ENCODE measurements at places on chromosomes 12 and 14.

- DNase-seq: no peak
These were observed 5.1 kb downstream of the IRAK3 start for GRCh38 chr12:66194122-66194521.

GRCh38 chr12:65860600-65860999, 36.3 kb downstream of the HMGA2 start:
- DNase-seq: no peak

DNA sequence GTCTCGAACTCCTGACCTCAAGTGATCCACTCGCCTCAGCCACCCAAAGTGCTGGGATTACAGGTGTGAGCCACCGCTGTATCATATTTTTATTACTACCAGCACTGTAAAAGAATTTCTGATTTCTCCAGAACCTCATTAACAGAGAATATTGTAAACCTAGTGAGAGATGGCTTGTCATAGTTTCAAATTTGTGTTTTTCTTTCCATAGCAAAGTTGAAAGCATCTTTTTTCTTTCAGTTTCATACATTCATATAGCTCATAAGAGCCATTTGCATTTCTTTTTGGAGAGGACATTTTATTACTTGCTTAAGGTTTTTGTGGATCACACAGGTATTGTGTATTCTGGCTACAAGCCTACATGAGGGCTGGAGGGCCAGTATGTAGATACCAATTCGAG, 58.0 kb downstream of the MIS18BP1 start:
- DNase-seq: no peak

GRCh38 chr14:60349663-60350365, 100.8 kb downstream of the PPM1A start:
- DNase-seq: peak; percentile 16

DNA sequence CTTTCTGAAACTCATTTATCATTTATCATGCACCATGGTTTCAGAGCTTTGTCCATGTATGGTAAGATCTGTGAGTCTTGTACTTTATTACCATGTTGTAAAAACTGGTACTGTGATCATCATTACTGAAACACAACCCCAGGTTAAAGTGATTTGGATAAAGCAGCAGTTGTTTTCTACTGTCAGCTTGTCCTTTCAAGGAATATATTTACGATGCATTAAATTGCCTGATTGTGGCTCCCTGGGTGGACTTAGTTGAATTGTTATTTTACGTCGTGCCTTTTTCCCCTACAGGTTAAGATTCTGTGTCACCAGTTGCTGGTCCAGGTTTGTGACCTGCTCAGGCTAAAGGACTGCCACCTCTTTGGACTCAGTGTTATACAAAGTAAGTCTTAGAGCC, 46.1 kb downstream of the FRMD6 start:
- no peak for DNase-seq

DNA sequence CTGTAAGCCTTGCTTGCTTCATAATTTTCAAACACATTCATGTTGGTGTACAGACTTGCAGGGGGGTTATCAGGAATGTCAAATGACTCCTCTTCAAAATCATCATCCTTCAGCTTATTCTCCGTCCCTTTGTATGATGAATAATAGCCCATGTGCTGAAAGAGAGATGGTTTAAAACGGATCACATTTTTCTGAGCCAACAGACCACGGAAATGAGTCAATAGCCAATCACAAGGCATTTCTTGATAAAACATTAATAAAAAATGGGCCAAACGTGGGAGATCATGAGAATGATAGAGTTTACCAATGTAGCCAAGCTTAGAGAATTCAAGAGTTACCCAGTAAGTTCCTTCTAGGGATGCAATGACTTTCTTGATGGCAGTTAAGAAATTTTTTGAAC, 105.5 kb downstream of the NTS start:
- DNase-seq: no peak

- no peak for DNase-seq
These were observed 66.5 kb downstream of the SLC25A47 start for GRCh38 chr14:100389497-100390104.

DNA sequence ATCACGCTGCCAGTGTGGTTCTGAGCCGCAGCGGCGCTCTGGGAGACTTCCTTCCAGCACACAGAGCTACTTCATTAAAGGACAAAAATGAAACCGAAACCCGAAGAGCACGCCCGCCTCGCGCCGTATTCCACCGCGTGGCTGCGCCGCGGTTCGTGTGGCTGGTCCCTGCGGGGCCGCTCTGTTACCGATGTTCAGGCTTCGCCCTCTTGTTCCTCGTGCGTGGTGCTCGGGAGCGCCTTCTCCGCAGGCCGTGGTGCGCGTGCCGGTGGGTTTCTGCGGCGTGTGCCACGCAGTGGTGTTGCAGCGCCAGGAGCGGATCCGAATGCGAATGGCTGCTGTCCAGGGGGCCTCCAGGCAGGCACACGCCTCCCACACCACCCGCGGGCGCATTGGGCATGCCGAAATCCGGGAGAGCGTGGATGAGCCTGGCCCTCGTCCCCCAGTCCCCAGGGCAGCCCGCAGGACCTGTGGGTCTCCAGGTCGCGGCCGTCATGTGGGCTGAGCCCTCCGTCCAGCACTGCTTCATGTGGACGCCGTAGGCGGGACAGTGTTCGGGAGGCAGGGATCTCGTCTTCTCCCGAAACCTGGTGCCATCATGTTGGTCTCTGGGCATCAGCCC, 91.2 kb downstream of the ADGRD1 start:
- DNase-seq: no peak

DNA sequence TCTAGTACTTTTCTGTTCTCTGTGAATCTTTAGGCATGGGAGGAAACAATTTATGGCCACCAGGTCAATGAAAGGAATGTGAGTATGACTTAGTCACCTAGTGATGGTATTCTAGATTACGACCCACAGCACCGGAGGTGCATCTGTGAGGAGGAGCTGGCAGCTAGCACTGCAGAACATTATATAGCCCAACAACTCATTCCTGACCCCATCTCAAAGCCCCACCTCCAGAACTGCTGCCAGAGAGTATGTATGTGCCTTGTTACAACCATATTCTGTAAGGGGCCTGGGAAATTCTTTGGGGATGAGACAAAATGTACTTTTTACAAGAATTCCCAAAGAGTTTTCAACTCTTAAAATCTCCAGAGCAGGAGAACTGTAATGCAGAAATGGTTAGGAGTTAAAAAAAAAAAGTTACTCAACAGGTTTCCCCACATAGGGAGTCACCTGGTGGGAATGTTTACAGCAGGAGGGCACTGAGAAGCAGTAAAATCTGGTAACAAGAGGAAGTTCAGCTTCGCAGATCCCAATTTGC, 34.9 kb upstream of the CERS5 start:
- DNase-seq: no peak

DNA sequence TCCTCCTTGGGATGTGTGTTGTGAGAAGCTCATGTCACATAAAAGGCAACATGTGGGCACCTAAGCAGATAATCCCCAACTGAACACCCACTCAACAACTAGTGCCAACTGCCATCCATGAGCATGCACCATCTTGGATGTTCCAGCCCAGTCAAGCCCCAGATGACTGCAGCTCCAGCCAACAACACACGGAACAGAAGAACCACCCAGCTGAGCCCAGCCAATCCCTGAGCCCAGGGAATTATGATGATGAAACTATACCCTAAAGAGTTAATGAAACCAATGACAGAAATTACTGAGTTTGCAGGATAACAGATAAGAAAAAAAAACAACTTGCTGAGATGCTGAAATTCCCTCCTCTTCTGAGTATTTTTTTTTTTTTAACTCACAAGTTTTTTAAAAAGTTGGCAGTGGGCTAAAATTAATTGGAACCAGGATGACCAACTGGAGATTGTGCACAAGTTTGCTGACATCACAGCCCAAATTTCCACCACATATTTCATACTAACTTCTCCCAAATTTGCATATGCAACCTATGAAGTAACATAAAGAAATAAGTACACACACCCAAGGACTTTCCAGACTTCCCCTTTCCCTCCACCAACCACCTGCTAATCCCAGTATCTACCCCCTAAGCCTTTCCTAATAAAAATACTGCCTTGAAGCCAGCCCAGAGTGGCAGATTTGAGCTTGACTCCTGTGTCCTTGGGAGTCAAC, 124.5 kb downstream of the KSR2 start:
- DNase-seq: no peak

- no peak for DNase-seq
These were observed 11.0 kb downstream of the CBLN3 start for GRCh38 chr14:24418492-24418873.

DNA sequence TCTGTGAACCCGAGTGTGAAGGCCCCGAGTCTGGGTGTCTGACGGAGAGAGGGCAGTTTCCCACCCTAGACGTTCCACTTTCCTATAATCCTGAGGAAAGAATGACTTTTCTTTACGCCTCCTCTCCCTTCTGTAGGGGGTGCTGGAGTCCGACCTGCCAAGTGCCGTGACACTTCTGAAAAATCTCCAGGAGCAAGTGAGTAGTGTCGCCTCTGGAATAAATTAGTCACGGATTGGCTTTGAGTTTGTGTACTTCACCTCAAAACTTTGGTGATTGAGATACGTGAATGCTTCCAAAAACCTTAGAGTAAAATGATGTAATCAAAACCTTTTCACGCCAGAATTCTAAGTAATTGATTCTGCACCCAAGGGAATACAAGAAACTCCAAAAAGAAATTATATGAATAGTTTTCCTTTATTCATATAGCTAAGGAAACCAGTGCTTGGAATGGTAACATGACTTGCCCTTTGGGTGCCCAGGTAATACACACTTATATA, 452 bp downstream of the NGDN start:
- peak; percentile 41 for DNase-seq

DNA sequence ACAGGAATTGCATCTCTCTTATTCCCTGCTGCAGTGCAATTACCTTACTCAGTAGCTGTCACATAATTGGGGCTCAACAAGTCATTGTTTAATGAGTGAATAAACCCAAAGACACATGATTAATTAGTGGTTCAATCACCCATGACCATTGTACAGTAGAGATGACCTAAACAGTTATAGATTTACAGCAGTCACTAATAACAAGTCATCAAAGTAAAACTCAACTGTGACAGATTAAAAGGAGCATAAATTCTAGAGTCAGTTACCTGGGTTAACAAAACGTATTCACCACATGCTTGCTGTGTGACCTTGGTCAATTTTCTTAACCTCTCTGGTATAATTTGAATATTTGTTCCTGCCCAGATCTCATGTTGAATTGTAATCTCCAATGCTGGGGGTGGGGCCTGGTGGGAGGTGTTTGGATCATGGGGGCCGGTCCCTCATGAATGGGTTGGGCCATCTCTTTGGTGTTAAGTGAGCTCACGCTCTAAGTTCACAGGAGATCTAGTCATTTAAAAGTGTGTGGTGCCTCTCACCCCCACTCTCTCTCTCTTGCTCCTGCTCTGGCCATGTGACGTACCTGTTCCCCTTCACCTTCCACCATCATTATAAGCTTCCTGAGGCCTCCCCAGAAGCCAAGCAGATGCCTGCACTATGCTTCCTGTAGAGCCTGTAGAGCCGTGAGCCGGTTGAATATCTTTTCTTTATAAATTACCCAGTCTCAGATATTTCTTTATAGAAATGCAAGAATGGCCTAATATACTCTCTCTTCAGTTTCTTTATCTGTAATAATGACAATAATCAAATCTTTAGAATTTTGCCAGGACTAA, 141.9 kb upstream of the PLEKHG7 start:
- no peak for DNase-seq

- no peak for DNase-seq
These were observed 4.3 kb downstream of the KLRC4 start for GRCh38 chr12:10405294-10405693.

DNA sequence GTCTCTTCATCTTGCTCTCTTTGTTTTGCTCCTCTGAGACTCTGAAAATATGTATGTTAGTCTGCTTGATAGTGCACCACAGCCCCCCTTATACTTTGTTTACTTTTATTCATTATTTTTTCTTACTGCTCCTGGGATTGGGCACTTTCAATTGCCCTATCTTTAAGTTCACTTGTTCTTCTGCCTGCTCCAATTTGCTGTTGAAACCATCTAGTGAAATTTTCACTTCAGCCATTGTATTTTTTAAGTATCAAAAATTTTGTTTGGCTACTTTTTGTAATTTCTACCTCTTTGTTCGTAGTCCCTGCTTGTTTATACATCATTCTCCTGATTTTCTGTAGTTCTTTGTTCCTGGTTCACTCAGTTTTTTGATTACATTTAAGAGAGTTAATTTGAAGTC, 223.3 kb downstream of the SLC38A4 start:
- no peak for DNase-seq

DNA sequence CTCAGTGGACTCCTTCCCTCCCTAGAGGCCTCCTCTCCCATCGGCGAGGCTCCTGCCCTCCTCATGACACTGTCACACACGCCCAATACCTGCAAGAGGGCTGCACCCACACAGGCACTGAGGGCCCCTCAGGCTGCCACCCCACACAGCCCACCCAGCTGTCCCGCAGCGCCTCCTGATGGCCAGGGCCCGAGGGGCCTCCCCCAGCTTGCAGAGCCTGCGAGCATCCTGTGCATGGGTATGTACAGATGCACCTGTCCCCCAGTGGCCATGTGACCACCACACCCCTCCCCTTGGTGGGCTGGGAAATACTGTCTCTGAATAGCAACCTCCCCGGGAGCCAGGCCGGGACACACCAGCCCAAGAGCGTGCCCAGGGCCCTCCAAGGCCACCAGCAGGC, 19.0 kb upstream of the NUDT14 start:
- DNase-seq: no peak

- no peak for DNase-seq
These were observed 112.7 kb downstream of the SCARB1 start for GRCh38 chr12:124750787-124751471.

DNA sequence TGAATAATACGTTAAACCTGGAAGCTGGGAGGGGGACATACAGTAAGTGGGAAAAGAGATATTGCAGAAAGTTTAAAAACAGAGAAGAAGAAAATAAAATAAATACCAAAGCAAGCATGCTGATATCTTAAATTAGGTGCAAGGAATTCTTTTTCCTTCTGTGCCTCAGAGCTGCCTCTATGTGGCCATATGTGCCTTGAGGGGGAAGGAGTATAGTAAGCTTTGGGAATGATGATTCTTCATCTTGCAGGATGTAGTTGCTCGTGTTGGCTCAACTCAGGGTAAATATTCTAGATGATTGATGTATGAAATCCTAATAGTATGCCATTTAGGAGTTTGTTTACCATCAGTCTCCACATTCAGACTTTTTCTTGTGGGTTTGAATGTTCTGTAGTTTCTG, 251.4 kb downstream of the RGS6 start:
- DNase-seq: no peak

Measured in activated CD4-positive, alpha-beta T cell treated with anti-CD3 and anti-CD28 coated beads for 4 hours (primary cell).